T-helper 17 cell (primary cell): ENCODE measurements at places on chromosomes 16 and 17. TPM values are rescaled to one million over a fixed set of nuclear protein-coding genes. Genes with fewer than 3 reads are reported as not detected.

GNG13 gene
- total RNA-seq = not detected

DNA sequence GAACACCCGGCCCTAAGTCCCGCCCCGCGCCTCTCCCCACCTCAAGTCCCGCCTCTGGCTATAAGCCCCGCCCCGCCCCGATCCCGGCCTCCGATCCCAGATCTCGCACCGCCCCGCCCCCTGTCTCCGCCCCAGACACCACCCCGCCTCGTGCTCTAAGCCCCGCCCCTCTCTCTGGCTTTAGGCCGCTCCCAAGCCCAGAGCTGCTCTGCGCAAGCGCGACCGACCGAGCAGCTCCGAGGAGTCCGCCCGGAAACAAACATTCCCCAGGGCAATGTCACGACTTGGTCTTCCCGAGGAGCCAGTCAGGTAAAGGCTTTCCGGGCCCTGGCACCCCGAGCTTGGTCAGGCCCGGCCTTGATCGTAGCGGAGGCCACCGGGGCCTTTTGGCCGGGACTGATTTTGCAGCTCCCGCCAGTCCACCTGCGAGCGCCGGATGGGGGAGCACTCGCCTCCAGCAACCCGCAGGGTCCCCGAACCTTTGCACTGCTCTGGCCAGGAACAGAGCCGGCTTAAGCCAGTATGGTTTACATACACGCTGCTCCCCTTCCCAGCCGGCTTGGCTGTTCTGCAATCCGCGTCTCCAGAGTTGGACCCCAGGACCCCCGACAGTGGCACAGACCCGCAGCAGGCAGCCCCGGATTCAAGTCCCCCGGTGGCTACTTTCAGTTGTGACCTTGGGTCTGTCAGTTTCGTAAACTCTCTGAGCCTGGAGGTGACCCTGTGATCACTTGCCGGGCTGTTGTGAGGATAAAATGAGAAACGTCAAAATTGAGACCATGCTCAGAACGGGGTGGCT lies at the start of gene NUDT7:
NUDT7 (plus strand) TSS at position 206 of the 799 bp plus-strand sequence; CDS start at position 275, 69 bp downstream.
- H3K27ac ChIP-seq = peak within 1 kb of the TSS; percentile 86
- peaks cover 3% of the 10 kb centered on the region for H3K36me3 ChIP-seq
- peak; percentile 81 for DNase-seq
- H3K27me3 ChIP-seq = no peaks in the 10 kb centered on the region
- H3K4me1 ChIP-seq = peaks cover 14% of the 10 kb centered on the region

GRCh38 chr16:85491058-85491771 lies 121.9 kb upstream of the GSE1 start:
- H3K27me3 ChIP-seq = peaks cover 18% of the 10 kb centered on the region
- H3K36me3 ChIP-seq = peaks cover under 1% of the 10 kb centered on the region
- H3K4me3 ChIP-seq = no peak overlapping the region
- H3K4me1 ChIP-seq = peaks cover 5% of the 10 kb centered on the region
- no peak for DNase-seq

GRCh38 chr17:21289902-21290571 lies 5.5 kb downstream of the MAP2K3 start:
- H3K27ac ChIP-seq = peak overlapping the region; percentile 97
- peaks cover 45% of the 10 kb centered on the region for H3K4me1 ChIP-seq
- H3K27me3 ChIP-seq = peaks cover 8% of the 10 kb centered on the region
- H3K4me3 ChIP-seq = no peak overlapping the region
- peaks cover 2% of the 10 kb centered on the region for H3K36me3 ChIP-seq

DNA sequence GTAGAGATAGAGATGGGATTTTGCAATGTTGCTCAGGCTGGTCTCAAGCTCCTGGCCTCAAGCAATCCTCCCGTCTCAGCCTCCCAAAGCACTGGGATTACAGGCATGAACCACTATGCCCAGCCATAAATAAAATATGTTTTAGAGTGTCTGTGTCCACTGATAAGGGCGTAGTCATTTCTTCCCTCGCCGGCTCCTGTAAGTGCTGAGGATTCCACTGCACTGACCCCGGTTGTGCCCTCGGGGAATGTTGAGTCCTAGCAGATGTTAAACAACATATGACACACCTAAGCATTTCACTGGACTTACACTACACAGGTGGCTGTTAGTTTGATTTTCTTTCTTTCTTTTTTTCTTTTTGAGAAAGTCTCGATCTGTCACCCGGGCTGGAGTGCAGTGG lies 5.6 kb upstream of the SHMT1 start:
- H3K4me1 ChIP-seq = peaks cover 9% of the 10 kb centered on the region
- DNase-seq = no peak
- H3K27ac ChIP-seq = no peak overlapping the region
- no peak overlapping the region for H3K4me3 ChIP-seq
- H3K36me3 ChIP-seq = peaks cover 5% of the 10 kb centered on the region

- no peak overlapping the region for H3K27ac ChIP-seq
- peaks cover 7% of the 10 kb centered on the region for H3K36me3 ChIP-seq
- no peaks in the 10 kb centered on the region for H3K27me3 ChIP-seq
- peak overlapping the region; percentile 39 for H3K4me3 ChIP-seq
Measured at GRCh38 chr17:81254955-81255717, 16.0 kb downstream of the NDUFAF8 start.

GRCh38 chr17:48577330-48577945 lies 712 bp downstream of the HOXB4 start:
- H3K27ac ChIP-seq = no peak overlapping the region
- peaks cover 36% of the 10 kb centered on the region for H3K27me3 ChIP-seq
- H3K4me3 ChIP-seq = peak overlapping the region; percentile 81
- peaks cover 43% of the 10 kb centered on the region for H3K4me1 ChIP-seq

DNA sequence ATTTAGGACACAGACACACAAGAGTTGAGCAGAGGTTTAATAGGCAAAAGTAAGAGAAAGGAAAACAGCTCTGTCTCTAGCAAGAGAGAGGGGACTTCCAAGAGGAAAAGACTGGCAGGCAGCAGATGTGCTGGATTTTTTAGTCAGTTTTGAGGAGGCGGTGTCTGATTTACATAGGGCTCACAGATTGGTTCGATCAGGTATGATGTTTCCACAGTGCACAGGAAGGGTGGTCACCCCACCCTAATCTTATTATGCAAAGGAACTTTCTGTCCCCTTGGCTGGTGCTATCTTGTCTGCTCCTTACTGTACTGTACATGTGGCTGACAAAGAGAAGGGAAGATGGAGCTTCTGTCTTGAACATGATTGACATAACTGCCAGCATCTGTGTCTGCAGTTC lies 25.3 kb downstream of the BFAR start:
- H3K36me3 ChIP-seq = peaks cover 8% of the 10 kb centered on the region
- no peaks in the 10 kb centered on the region for H3K27me3 ChIP-seq
- no peak overlapping the region for H3K4me3 ChIP-seq
- no peak overlapping the region for H3K27ac ChIP-seq
- H3K4me1 ChIP-seq = peaks cover 2% of the 10 kb centered on the region

CCL15 gene
- total RNA-seq = not detected

DNA sequence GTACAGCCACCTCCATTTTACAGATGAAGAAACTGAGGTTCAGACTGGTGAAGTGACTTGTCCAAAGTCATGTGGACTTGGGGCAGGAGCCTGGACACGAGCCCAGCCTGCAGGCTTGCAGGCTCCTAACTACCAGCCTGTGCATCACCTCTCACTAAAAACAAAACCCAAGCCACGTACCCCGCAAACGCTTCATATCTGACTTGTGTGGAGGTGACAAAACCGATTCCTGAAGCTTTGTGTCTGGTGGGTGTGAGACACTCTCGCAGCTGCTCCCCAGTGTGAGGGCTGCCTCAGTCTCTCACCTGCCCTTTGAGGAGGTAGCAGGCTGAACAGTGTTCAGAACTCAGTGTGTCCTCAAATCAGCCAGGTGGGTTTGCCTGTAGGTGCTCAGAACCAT lies 8.4 kb downstream of the HNF1B start:
- H3K27me3 ChIP-seq = peaks cover 51% of the 10 kb centered on the region
- H3K27ac ChIP-seq = no peak overlapping the region
- no peak for DNase-seq
- H3K4me3 ChIP-seq = no peak overlapping the region
- peaks cover 3% of the 10 kb centered on the region for H3K36me3 ChIP-seq
- no peaks in the 10 kb centered on the region for H3K4me1 ChIP-seq

DNA sequence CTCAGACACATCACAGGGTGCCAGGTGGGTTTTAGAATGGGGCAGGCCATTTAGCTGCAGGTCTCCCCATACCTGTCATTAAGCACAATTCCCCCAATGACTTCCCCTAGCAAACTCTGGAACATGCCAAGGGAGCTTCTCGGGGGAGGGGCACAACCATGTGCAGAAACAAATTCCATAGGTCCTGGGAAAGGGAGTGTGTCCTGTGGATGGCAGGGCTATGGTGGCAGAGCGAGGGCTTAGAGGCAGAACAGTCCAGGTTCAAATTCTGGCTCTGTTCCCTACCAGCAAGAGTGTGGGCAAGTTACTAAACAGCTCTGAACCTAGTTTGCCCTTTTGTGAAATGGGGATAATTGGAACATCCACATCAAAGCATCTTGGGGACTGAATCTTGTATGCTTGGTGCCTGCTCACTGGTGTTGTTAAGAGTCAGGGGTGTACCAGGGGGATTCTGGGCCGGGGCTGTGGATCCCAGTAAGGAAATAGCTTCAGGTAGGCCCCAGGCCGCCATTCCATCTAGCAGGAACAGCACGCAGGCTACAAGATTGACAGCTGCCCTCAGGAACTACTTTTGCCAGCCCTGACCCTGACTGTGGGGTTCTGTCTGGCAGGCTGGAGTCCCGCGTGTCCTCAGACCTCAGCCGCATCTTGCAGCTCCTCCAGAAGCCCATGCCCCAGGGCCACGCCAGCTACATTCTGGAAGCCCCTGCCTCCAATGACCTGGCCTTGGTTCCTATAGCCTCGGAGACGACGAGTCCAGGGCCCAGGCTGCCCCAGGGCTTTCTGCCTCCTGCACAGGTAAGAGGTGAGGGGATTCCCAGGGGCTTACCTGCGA lies 5.6 kb upstream of the DCAF7 start:
- H3K4me1 ChIP-seq = peaks cover 5% of the 10 kb centered on the region
- H3K27ac ChIP-seq = no peak overlapping the region
- H3K27me3 ChIP-seq = peaks cover 4% of the 10 kb centered on the region
- no peak overlapping the region for H3K4me3 ChIP-seq
- H3K36me3 ChIP-seq = peaks cover under 1% of the 10 kb centered on the region

HEATR9 gene
- 0.50 TPM for total RNA-seq

DNA sequence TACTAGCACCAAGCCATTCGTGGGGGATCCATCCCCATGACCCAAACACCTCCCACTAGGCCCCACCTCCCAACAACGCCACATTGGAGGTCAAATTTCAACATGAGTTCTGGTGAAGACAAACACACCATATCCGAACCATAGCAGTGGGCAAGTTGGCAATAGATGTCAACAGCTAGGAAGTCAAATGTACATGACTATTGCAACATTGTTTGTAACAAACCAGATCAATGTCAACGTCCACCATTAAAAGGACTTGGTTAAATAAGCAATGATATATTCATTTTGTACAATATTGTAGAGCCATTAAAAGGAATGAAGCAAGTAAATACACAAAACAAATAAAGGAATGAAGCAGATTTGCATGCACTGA lies 26.5 kb upstream of the CIITA start:
- H3K4me3 ChIP-seq = no peak overlapping the region
- peaks cover 13% of the 10 kb centered on the region for H3K4me1 ChIP-seq
- no peak for DNase-seq

DNA sequence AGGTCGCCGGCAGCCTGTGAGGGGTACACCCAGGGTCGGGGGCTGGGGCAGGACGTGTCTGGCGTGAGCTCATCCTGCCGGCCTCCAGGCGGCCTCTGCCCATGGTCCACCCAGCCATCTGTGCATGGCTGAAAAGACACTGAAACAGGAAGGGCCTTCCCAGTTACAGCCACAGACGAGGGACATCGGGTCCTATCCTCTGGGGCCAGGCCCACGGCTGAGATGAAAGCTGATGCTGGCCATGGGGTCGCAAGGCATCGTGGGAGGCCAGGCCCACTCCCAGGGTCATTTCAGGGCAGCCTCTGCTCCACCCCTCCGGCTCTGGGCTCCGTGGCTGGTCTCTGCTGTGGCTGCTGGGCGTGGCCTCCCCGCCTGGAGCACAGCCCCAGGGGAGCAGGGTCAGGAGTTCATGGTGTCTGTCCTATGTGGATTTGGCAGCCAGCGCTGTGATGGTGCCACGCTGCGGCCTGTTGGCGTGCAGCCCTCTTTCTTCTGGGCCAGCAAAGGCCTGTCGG lies 16.6 kb upstream of the ATP6V0C start:
- H3K27me3 ChIP-seq = no peaks in the 10 kb centered on the region
- H3K36me3 ChIP-seq = peaks cover 2% of the 10 kb centered on the region
- no peak overlapping the region for H3K4me3 ChIP-seq

DNA sequence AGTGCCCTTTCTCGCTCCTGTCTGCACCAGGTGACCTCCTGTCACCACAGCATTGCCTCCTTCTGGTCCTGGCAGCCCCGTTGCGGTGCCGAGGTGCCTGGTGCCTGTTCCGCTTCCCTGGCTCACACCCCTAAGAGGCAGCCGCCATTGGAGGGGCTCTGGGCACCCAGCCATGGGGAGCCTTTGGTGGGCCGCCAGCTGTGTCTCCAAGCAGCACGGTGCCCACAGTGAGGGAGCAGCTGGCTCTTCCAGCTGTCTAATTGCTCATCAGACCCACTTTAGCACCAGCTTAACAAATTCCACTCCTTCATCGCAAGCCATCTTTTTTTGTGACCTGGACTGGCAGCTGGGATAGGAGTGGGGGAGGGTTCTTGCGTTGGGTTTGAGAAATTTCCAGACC lies 276.1 kb downstream of the SNX29 start:
- DNase-seq = no peak
- peaks cover 3% of the 10 kb centered on the region for H3K4me1 ChIP-seq
- no peaks in the 10 kb centered on the region for H3K27me3 ChIP-seq
- no peak overlapping the region for H3K27ac ChIP-seq
- H3K36me3 ChIP-seq = peaks cover 2% of the 10 kb centered on the region

DNA sequence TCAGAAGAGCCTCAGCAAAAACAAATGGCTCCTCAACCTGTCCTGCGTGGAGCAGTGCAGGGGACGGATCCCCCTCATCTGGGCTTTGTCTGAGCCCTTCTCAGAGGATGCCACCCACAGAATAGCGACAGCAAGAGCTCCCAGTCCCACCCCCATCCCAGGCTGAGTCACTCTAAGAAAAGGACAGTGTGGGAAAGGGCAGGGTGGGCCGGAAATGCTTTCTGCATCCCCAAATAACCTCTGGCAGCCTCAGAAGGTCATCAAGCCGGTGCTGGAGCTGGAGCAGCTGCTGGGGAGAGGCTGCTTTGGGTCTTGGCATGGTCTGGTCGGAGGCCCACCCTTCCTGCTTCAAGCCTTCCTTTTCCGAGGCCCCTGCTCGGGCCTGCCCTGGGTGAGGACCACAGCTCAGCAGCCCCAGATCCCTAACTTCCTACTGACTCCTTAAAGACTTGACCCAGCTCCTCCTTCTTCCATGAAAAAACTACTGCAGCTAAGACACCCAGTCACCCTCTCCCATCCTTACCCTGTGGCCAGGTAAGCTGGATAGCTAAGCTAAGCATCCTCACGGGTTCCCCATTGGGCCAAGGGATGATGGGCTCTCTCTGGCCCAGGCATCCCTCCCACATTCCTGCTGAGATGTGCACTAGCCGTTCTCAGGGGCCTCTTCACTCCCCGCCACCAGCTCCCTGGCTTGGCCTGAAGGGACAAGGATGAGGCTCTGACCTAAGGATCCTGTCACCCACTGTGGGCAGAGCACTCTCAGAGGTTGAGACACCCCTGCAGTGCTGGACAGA lies 8.7 kb downstream of the SLC12A4 start:
- DNase-seq = no peak
- H3K27me3 ChIP-seq = no peaks in the 10 kb centered on the region
- H3K4me3 ChIP-seq = no peak overlapping the region
- H3K27ac ChIP-seq = no peak overlapping the region

- H3K27ac ChIP-seq = no peak overlapping the region
- H3K27me3 ChIP-seq = no peaks in the 10 kb centered on the region
- H3K4me3 ChIP-seq = no peak overlapping the region
- DNase-seq = no peak
Measured at GRCh38 chr16:78133919-78134318, 34.5 kb downstream of the WWOX start.

MT1G gene
- total RNA-seq = 0.85 TPM
